Coronary artery (tissue), 2 donors: ENCODE measurements at places on chromosomes 6 and 20.
A peak's percentile ranks its signal among the peaks of the same experiment; 100 is the strongest.

DNA sequence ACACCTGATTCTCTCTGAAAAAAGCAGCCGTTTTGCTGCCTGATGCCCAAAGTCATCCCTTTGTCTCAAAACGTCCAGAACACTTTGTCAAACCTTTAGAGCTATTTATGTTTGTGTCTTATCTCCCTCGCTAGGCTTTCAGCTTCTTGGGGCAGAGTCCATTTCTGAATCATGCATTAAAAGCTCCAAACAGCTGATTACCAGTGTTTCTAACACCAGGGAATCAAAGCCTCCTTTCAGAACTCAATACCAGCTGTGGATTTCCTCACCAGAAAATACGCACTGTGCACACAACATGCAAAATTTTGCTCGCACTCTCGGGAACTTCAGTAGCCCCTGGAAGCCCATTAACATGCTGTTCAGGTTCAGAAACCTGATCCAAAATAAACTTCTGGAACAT lies 333.3 kb downstream of the HACE1 start:
- no peak for DNase-seq

- no peak for DNase-seq
These were observed 69.3 kb downstream of the CLIC5 start for GRCh38 chr6:45946352-45946751.

GRCh38 chr6:67759001-67759400 lies 876.1 kb upstream of the ADGRB3 start:
- DNase-seq = no peak

GRCh38 chr20:52859156-52859876 lies 112.8 kb upstream of the TSHZ2 start:
- no peak for DNase-seq

- DNase-seq = no peak
These were observed 610.5 kb upstream of the MAN1A1 start for GRCh38 chr6:119960036-119960435.

- no peak for DNase-seq
These were observed 8.1 kb upstream of the RRBP1 start for GRCh38 chr20:17690144-17690543.

GRCh38 chr6:4941782-4942672 lies 61.8 kb downstream of the RPP40 start:
- peak; percentile 58 for DNase-seq

DNA sequence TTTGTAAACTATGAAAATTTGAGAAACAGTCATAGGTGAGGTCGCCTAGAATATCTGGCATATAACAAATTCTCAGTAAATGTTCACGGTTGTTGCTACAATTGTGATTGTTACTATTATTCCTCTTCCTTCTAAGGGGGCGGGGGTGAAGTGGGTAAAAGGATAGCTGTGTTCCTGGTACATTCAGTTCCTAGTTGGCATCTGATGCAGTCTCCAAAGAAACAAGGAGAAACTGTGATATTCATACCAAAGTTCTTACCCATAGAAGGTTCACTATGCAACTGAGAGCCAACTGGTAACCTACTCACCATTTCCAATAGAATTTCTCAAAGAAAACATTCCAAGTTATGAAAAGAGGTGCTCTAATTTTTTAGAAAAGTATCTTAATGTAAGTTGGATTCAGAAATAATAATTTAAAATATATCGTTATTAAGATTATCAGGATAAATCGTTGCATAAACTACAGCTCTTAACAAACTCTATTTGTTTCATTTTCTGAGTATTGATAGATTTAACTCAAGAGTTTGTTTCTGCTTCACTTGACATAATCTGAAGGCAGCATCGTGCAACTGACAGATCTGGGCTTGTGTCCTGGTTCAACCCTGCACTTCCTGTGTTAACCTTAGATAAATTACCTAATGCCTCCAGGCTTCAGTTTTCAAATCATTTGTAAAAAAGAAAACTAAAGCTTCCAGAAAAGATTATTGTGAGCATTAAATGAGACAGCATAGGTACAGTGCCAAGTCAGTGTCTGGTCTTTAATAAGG lies 13.3 kb upstream of the MAP7 start:
- DNase-seq = no peak

- no peak for DNase-seq
These were observed 541.7 kb upstream of the BTBD3 start for GRCh38 chr20:11375966-11376365.

GRCh38 chr20:40101560-40101959 lies 587.5 kb downstream of the MAFB start:
- DNase-seq = no peak

DNA sequence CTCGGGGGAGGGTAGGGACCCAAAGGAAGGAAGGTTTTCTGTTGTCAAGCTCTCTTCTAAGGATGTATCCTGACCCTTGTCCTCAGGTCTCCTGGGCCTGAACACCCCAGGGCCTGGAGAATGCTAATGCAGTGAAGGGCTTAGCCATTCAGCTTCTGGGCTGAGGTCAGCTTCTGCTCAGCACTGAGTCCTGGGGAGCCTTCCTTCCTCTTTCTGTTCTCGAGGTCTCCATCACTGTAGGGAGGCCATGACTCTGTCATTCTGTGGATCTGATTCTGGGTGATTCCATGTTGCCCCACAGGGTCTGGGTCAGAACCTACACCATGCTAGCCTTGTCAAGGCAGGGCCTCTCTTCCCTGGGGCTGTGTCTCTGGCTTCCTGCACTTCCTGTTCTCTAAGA lies 712.7 kb downstream of the DHX35 start:
- DNase-seq = no peak

- no peak for DNase-seq
These were observed 30.4 kb downstream of the ZDHHC14 start for GRCh38 chr6:157411368-157411767.

DNA sequence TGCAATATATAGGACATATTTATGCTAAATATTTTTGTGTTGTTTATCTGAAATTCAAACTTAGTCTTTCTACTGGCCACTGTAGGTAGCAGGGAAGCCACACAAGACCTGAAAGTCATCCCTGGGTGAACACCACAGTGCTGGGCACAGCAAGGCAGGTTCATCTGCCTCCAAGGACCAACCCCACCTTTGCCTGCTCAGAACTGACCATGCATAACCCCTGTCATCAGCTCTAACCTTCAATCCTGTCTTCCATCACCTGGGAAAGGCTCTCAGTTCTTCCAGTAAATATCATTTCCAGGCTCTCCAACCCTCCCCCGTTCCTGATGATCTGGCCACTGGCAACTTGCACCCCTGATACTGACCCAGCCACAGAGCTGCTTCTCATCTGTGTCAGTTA lies 32.7 kb upstream of the CST7 start:
- no peak for DNase-seq

GRCh38 chr6:137848672-137849071 lies 18.4 kb upstream of the TNFAIP3 start:
- no peak for DNase-seq

DNA sequence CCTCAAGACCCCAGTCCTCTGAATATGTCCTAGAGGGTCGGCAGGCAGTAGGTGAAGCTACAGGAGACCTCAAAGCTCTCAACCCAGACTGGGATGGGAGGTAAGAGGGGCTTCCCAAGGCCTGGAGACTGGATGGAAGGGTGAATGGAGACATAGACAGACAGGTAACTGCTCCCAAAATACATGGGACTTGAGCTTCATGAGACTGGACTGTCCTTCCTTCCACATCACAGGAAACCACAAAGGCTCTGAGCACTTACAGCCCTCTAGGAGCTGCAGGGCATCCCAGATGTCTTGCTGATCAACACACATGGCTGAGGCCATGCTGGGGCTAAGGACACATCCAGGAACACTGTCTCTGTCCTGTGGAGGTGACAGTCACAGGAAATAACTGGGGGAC lies 11.6 kb downstream of the HSPA12B start:
- DNase-seq = no peak

GRCh38 chr20:64138276-64138815 lies 25.9 kb upstream of the MYT1 start:
- no peak for DNase-seq

DNA sequence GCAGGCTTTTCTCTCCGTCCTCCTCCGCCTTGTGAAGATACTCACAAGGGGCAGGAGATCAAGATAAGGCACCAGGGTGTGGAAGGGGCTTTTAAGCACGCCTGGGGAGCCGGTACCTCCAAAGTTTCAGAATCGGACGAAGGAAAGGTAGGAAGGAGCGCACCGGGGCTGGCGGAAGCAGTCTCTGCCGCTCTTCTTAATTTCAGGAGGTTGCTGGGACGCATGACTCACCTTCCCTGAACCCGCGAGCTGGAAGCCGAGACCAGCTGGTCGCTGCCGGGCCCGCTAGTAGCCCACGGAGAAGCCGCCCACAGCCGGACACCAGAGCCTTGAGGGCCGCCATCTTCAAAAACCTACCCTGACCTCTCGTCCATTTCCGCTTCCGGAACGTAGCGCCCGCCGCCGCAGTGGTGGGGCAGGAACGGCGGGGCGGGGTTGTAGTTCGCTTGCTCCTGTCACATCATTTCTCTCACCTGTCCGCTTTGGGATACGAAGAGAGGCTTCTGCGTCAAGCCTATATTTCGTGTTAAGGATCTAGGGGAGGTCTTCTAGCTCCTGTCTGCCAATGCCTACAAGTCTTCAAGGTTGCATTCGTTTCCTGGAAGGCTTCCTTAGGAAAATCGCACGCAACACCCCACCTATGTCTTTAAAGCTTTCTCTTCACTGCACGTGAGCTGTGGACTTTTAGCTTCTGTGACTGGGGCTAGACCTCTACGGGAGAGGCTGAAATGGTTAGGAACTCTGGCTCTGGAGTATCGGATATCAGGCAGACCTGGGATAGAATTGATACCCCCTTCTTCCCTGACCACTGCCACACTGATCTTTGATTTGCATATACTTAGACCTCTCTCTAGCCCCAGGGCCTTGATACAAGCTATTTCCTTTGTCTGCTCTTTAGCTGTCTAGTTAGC lies at the start of gene MRPS18A:
Gene MRPS18A, minus strand, starts transcription at position 355 of the 911 bp plus-strand sequence. Its CDS starts 12 bp downstream, at position 343.
- DNase-seq = peak; percentile 87
